Cortex of kidney (tissue), 1 donor: ENCODE measurements at places on chromosomes 4 and X.

GRCh38 chr4:158821228-158821971 lies 52.6 kb downstream of the FNIP2 start:
- no peak for DNase-seq

DNA sequence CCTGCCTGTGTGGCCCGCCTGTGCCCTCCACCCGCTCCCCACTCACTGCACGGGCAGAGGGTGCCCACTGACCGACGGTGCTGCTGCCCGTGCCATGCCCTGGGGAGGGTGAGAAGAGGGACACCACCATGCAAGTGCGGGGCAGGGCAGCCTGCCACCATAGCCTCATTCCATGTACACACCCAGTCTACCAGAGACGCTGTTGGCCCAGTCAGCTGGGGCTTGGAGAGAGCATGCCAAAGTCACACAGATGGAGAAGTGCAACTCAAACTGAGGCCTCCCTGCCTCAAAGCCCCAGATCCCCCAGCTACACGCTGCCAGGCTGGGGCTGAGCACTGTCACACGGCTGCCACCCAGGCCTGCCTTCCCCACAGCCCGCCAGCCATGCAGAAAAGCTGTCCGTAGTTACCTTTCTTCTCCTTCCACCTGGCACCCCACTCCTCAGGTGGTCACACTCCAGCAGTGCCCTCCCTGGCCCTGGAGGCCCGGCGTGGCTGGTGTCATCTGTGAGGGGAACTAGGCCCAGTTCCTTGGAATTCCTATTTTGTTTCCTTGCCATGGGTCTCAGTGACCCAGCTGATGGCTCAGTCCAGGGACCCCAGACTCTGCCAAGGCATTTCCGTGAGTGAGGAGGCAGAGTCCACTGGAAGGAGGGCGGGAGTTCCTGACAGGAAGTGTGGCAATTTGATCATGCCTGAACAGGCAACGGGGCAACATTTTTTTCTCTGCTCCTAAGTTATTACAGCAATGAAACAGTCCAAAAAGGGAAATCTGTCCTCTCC lies at the start of gene SLC2A9:
TSS of gene SLC2A9 (minus strand) at position 627 of the 782 bp plus-strand sequence. CDS start at position 559, 68 bp downstream.
- no peak for DNase-seq

GRCh38 chr4:16691450-16691849 lies 207.0 kb downstream of the LDB2 start:
- DNase-seq = no peak

- DNase-seq = no peak
Measured at GRCh38 chrX:154307202-154307601, 11.6 kb downstream of the TKTL1 start.
